Testis (tissue), 5 donors: ENCODE measurements at places on chromosomes 13 and 19. TPM values are rescaled to one million over a fixed set of nuclear protein-coding genes. Genes with fewer than 3 reads are reported as not detected.

DNA sequence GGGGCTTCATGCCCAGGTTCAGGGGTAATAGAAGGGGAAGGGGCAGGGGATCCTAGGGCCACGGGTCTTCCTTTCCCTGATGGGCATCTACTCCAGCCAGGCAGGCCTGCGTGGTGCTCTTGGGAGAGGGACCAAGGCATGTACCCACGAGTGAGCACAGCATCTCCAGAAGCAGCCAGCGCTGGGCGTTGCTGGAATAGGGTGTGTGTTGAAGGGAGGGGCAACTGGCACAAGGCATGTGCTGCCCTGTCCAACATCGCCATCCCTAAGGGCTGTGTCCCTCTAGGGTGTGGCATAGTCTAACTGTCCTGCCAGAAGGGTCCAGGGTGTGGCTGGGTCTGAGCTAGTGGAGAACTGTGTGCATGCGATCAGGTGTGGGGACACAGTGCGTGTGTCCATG is 2.9 kb downstream of the NOTCH3 start:
- DNase-seq: no peak

DNA sequence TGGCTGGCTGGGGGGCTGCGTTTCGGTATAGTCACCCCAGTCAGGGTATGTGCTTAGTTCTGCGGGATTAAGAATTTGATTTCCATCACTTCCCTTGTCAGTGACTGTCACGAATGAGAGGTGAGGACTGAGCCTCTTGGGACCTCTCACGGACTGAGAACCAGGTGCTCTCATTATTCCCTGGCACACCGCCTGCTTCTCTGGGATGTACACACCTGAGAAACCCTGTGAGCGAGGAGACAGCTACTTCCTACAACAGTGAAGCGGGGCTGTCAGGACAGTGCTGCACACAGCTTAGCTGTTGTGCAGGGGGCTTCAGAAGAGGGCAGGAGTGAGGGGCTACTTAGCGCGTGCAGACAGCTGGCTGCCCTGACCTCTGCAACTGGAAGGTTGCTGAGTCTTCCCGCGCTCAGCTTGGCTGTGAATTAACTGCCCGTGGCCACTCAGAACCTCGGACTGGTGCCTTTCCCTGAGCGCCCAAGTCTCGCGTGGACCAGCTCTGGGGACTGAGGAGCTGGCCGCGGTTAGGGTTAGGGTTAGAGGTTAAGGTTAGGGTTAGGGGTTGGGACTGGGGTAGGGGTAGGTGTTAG is 65.3 kb upstream of the MCF2L start:
- no peak for DNase-seq

- DNase-seq: no peak
Observed at GRCh38 chr19:1883784-1884183, 1.5 kb downstream of the ABHD17A start.

GRCh38 chr19:4675346-4675745 is 5.2 kb upstream of the MYDGF start:
- no peak for DNase-seq

Gene ZNF177
- 16.5 TPM for polyA plus RNA-seq

DNA sequence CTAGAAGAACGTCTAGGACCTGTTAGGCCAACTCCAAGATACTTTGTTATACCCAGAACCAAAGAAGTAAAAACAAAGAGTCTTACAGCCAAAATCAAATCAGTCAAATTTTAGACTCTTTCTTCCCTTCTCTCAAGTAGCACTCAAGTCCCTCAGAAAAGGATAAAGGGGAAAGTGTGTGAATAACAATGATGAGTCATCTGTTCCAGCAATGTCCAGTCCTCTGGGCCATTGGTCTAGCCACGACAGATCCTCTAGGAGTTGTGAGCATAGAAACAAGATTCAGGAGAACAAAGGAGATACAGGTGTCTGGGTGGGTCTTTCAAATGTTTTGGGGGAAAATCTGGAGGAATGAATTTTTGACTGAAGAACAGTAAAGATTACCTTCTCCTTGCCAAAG is 36.3 kb downstream of the STOML3 start:
- no peak for DNase-seq

Gene COL5A3
- polyA plus RNA-seq: 7.6 TPM

DNA sequence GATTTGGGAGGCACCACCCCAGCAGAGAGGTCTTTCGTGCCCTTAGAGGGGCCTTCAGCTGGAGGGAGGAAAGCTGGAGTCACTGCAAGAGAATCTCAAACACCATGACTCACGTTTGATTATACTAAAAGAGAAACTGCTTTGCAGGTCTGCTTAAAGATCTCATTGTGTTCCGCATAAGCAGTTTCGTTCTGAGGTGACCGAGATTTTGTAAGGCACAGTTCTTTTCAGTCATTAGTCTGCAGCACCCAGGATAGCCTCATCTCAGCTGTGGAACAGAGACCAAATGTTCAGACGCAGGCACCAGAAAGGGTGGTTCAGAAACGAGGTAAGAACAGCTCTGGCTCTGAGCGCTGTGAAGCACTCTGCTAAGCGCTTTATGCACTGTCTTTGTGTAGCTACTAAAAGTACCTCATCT is 71.2 kb upstream of the GTF3A start:
- no peak for DNase-seq

Gene FFAR1
- polyA plus RNA-seq: 0.26 TPM

- peak; percentile 65 for DNase-seq
Observed at GRCh38 chr19:13118424-13119193, 545 bp downstream of the NACC1 start.

DNA sequence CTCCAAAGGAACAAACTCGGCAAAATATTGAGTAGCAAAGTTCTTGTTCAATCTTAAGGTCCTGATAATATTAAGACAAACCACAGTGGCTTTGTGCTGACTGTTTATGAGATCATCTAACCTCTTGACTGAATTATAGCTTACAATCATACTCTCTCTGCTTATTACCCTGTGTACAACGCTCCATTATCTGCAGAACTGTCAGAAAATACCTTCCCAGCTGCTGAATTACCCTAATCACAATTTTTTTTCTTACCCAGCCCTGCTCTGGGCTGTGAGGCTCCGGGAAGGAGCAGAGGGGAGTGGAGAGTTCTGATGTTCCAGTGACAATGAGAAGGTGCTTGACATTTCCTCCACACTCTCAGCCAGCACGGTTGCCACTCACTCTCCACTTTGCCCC is 64.8 kb downstream of the DCT start:
- DNase-seq: no peak

Gene CYP2F1
- 4.1 TPM for polyA plus RNA-seq

GRCh38 chr19:56862741-56863140 is 22.2 kb upstream of the PEG3 start:
- DNase-seq: no peak

Gene CD209
- 5.0 TPM for polyA plus RNA-seq

DNA sequence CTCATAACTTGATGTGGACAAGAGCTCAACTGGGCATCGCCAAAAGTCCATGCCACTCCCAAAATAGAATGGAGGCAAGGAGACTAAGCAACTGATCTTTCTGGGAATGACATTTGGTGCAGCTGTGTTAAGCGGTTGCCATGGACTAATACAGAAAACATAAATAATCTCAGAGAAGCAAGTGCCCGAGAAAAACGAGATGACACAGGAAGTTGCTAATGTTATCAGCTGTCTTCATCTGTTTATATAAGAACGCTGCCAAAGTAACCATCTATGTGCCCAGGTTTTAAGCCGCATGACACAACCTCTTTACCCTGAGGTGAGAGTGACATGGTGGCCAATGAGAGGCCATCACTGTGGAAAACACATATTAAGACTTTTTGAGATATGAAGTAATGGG is 54.9 kb upstream of the SACS start:
- DNase-seq: no peak

Gene GSX1
- not detected for polyA plus RNA-seq

Gene MYPOP
- polyA plus RNA-seq: 9.5 TPM

DNA sequence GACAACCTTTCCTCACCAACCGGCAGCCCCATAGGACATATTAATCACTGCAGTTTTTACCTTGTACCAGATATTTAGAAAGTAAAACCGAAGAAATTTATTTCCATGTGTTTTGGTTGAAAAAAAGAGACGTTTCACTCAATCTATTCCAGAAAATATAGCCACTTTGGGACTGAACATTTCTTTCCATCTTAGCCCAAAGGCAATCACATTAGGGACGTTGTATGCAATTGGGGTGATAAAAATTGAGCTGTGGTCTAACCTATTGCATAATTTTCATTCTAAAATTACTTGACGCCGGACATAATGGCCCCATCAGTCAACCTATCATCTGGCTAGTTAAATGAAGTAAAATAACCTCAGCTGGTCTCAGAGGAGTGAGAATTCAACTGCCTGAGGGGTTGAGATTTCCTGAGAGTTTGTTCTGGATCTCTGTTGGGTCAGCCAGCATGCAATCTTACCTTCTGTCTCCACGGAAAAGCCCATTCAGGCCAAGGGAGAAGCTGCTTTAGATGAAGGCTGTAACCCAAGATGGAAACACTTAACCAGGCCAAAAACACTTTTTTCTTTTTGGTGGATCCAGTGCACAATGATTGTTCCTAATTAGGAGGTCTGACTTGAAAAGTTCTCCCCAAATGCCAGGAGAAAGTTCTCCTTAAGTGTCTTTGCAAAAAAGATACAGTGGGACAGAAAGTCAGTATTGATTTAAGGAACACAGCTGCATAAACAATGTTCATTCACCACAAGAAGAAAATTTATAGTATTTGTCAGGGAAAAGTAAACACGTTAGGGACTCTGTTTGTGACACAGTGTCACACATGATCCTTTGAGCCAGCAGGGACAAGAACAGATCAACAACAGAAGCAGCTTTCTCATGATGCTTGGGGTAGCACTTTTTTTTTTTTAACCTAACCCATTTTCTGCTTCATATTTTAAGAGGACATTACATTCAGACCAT is 34.1 kb downstream of the DLEU7 start:
- no peak for DNase-seq

DNA sequence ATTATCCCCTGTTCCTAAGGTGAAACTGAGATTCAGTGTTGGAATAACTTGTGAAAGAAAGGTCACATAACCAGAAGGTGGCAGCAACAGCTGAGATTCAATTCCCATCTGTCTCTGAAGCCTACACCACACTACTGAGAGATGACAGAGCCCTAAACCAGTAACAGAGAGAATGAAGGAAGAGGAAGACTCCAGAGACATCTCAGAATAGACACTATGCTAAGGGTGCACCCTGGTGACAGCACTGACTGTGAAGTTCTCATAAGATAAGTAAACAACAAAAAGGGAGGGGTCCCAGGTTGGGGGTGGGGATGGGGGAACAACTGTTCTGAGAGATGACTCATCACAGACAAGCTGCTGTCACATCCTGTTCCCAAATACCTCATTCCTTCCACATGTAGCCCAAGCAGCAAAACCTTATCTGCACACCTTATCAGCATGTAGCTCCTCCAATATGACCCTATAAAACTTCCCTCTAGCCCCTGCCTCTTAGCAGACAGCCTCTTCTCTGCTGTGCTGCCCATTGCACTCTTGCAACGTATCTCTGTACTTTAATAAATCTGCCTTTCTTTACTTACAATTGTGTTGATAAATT is 46.5 kb downstream of the UTP14C start:
- DNase-seq: no peak

- DNase-seq: no peak
Observed at GRCh38 chr13:51291341-51291740, 48.1 kb upstream of the SERPINE3 start.

GRCh38 chr13:80341756-80342370 is 937 bp upstream of the SPRY2 start:
- peak; percentile 44 for DNase-seq

- DNase-seq: no peak
Observed at GRCh38 chr13:59584761-59585670, 578.7 kb downstream of the DIAPH3 start.

GRCh38 chr19:50703915-50704796 is 15.4 kb downstream of the SHANK1 start:
- DNase-seq: peak; percentile 26

GRCh38 chr19:41408256-41408655 is 10.6 kb downstream of the BCKDHA start:
- no peak for DNase-seq

GRCh38 chr19:41457241-41457640 is 14.3 kb downstream of the ERICH4 start:
- no peak for DNase-seq

Gene PRR22
- 54.9 TPM for polyA plus RNA-seq

Gene C19orf53
- polyA plus RNA-seq: 128 TPM

DNA sequence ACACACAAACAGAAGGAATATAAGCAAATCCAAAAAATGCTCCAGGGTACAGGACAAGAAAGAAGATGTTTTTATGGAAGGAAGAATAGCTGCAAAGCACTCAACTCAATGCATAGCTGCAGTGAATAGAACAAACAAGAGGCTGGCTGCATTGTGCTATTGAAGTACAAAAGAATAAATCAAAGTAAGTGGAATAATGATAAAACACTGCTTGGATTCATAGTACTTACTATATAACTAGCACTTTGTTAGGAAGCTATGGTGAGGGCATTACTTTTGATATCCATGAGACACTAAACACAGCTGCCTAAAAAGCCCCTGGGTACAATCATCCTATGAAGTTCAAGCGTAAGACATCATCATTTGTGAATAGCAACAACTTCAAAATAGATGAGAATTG is 350.1 kb downstream of the PCDH9 start:
- DNase-seq: no peak

DNA sequence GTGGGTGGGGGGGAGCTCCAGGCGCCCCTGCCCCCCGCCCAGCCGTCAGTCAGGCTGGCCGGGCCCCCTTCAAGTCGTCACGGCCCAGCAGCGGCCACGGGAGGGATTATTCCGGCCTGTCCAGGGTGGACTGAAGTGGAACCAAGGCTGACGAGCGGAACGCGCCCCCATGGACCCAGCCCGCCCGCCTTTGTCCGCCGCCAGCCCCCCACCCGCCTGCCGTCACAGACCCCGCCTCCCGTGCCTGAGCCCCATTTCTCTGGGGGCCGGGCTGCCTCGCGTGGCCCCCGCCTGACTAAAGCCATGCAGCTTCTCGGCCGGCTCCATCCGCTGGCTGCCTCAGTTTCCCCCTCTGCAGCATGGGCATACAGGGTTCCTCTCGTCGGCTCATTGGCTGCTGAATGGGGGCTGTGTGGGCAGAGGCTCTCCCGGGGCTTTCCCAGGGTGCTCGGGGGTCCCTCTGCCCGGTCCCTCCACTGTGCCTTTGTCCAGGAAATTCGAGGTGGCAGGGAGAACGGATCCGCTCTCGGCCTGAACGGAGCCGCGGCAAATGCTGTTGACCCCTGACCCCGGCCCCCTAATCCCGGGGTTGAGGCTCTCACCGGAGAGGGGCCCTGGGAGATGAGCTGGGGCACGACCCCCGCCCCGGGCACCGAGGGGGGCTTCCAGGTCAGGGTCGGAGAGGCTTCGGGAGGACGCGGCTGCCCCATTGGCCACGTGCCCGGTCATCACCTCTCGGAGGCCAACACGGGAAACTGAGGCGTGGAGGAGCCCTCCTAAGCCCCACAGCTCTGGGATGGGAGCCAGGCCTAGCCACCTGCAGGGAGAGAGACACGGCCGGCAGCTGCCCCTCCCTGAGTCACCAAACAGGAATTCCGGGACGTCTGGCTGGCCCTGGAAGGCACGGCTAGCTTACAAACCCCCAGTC is 27.4 kb downstream of the EFNA2 start:
- no peak for DNase-seq

Gene SLC17A7
- 3.2 TPM for polyA plus RNA-seq

Gene ZNF543
- 4.7 TPM for polyA plus RNA-seq

Gene CEACAM21
- 3.6 TPM for polyA plus RNA-seq

- DNase-seq: no peak
Observed at GRCh38 chr19:2097886-2098327, 1.2 kb downstream of the IZUMO4 start.

- peak; percentile 79 for DNase-seq
Observed at GRCh38 chr13:113122550-113123225, at the start of gene F10. Gene F10, plus strand, starts transcription at chr13:113122799. Its CDS starts 57 bp downstream, at chr13:113122856.
